CD4-positive, alpha-beta T cell treated with Interferon alpha-2 for 1 hour (primary cell): ENCODE measurements at places on chromosomes 13 and 19.

DNA sequence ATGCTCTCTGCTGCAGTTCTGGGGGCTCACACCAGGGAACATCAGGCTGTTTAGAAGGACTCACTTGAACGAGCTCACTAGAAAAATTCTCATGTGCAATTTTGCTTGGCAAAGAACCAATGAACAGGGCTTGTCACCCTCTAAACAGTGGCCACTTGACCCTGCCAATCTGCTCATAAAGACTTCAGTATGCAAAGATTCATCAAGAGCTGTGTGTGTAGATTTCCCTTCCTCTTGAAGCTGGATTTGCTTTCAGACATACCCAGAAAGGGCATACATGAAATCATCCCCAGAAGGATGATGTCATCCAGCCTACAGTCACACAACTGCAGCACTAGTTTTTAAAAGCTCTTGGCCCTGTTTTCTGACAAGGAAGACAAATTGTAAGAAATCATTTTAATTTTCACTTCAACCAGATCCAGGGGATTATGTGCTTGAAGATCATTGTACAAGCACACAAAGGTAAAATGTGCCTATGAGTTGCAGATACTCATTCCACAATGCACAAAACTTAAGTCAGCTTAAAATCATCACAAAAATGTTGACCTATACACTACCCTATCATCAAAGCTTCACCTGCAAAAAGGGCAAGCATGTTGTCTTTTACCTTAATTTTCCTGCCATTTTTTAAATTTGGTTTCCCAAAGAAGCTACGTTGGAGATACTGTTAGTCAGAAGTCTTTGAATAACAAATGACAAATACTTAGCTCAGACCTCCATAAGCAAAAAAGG, 5.2 kb upstream of the STK24 start:
- DNase-seq = no peak

GRCh38 chr19:4581666-4582553, 22.4 kb upstream of the SEMA6B start:
- DNase-seq = no peak

DNA sequence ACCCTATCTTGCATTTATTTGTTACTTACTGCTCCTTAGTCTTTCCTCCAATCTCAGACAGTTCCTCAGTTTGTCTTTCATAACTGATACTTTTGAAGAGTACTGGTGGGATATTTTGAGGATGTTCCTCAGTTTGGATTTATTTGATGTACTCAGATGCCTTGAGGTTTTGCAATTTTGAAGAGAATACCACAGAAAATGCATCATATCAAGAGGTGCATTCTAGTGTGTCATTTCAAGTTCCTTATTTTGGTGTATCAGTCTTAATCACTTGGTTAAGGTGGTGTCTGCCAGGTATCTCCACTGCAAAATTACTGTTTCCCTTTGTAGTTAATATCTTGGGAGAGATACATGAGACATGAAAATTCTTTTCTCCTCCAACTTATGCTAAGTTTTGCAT, 75.1 kb downstream of the URI1 start:
- DNase-seq = no peak

DNA sequence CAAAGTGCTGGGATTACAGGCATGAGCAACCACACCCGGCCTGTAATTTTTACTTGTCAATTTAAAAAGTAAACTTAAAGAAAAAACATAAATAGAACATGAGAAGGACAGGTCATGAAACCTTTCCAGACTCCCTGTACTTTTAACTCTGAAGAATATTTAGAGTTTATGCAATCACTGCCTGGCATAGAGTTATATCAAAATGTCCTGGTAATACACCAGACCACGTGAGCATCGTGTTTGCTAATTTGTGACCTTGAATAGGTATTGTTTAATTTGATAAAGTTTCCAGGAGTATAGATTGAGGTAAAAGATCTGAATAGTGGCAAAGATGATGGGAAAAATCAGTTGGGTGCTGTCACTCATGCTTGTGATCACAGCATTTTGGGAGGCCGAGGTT, 81.2 kb upstream of the RNF113B start:
- DNase-seq = no peak

- no peak for DNase-seq
These were observed 20.4 kb downstream of the ARHGEF1 start for GRCh38 chr19:41903193-41903953.

DNA sequence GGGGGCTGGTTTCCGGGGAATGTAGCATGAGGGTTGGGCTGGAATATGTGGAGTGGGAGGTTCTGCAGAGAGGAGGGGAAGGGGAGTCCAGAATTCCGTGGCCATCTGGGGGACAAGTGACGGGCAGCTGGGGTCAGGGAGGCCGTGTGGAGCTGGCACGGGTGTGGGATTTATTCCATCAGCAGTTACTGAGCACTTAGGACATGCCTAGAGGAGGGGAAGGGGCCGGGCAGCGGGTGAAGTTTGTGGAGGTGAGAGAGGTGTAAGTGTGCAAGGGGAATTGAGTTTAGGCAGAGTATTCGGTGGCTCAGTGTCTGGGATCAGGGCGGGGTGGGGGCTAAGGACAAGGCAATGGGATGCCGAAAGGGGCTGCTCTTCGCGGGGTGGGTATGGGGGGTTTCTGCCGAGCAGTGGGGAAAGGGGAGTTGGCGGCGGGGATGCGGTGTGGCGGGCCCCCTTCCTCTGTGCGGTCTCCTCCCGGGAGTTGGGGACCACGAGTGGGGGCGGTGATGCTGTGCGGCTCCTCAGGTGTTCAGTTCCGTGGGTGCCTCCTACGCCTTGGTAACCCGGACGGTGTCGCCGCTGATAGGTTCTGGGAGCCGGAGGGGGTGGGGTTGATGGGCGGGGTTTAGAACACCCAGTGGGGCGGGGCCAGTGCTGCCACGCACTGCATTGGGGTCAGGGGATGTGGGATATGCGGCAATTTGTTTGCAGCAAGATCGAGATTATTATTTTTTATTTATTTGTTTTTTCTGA, 5.4 kb downstream of the CCDC61 start:
- DNase-seq = peak; percentile 85

- DNase-seq = no peak
These were observed 366.8 kb downstream of the TBC1D4 start for GRCh38 chr13:75115171-75115570.

- no peak for DNase-seq
These were observed 37.7 kb downstream of the CRYL1 start for GRCh38 chr13:20487927-20488326.

- no peak for DNase-seq
These were observed 1885.1 kb downstream of the OLFM4 start for GRCh38 chr13:54913668-54914067.

GRCh38 chr19:45156011-45156630, 4.7 kb downstream of the NKPD1 start:
- no peak for DNase-seq

- no peak for DNase-seq
These were observed 6.1 kb downstream of the RNF126 start for GRCh38 chr19:656751-657559.

DNA sequence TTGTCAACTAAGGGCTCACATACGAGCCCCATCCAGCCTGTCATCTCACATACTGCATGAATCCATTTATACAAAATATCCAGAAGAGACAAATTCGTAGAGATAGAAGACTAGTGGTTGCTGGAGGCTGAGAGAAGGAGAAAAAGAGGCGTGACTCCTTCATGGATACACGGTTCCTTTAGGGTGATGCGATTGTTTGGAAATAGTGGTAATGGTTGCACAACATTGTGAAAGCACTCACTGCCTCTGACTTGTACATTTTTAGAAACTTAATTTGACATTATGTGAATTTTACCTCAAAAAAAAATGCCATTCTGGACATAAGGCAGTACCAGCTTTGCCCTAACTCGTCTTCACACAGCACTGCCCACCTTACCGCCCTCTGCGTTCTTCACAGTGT, 27.3 kb downstream of the IGFL1 start:
- no peak for DNase-seq

- no peak for DNase-seq
These were observed 53.6 kb downstream of the FAM216B start for GRCh38 chr13:42834946-42835345.

DNA sequence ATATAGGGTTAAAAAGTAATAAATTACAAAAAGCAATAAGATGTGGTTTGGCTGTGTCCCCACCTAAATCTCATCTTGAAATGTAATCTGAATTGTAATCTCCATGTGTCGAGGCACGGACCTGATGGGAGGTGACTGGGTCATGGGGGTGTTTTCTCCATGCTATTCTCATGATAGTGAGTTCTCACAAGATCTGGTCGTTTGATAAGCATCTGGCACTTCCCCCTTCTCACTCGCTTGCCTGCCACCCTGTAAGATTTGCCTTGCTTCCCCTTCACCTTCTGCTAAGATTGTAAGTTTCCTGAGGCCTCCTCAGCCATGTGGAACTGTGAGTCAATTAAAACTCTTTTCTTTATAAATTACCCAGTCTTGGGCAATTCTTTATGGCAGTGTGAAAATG, 577.4 kb downstream of the TBC1D4 start:
- no peak for DNase-seq

DNA sequence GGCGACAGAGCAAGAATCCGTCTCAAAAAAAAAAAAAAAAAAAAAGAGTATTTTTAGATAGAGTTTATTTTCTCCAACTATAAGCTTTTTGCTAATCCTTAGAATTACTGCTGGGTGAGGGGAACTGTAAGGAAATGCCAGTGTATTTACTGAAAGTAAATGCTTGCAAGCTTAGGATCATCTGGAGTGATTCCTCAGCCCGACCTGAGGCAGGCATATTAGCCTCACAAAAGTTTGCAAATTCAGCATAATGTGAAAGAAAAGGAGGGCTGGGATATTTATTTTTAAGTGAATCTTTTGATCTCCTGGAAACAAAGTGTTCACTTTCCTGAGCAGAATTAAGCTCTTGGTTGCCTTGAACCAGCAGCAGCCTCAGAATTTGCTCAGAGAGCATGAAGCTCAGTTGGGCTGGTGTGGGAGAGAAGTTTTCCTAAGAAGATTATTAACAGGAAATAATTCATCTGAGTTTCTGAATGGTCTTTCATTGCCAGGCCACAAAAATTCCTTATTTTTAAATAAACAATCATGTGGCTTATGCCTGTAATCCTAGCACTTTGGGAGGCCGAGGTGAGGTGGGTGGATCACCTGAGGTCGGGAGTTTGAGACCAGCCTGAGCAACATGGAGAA, 24.7 kb upstream of the SPATA13 start:
- DNase-seq = no peak

DNA sequence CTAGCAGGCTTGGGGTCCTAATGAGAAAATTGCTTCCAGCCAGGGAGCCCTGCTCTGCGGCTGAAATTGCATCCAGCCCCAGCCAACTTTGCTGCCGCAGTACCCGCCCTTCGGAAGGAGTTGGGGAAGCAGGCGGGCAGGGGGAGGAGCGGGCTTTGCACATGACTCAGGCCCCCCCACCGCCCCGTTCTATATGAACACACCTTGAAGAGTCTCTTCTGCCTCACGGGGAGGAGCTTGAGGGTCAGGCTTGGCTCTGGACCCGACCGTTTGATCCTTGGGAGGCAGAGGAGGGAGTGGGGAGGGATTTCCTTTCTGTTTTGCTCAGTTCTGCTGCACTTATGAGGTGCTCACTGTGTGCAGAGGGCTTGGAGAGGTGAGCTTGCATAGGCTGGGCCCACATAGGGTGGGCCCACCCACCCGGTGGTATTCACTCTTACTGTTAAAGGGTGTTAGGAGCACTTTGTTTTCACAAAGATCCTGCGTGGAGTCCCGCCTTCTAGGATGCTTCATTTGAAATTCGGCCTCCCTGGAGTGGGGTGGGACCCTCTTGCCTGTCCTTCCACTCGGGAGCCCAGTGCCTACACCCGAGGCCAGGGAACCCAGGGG, 46.5 kb downstream of the LYL1 start:
- DNase-seq = no peak

DNA sequence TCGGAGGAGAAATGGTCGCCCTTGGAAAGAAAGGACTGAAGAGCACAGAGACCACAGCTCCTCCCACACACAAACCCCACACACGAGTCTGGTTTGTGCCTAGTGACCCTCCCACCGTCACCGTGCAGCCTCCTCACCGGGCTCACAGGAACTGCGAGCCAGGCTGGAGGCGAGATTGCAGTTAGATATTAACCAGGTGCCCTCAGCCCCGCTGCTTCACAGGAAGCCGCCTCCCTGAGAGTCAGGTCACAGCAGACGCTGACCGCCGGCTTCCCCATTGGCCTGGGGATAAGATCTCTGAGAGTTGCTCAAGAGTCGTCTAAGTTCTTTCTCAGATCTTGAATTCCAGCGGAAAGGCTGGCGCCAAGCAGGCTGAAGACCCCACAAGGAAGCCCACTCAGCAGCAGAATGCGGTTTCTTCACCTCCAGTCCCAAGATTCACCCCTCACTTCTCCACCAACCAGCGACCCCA, 870 bp downstream of the ZNF44 start:
- peak; percentile 78 for DNase-seq

DNA sequence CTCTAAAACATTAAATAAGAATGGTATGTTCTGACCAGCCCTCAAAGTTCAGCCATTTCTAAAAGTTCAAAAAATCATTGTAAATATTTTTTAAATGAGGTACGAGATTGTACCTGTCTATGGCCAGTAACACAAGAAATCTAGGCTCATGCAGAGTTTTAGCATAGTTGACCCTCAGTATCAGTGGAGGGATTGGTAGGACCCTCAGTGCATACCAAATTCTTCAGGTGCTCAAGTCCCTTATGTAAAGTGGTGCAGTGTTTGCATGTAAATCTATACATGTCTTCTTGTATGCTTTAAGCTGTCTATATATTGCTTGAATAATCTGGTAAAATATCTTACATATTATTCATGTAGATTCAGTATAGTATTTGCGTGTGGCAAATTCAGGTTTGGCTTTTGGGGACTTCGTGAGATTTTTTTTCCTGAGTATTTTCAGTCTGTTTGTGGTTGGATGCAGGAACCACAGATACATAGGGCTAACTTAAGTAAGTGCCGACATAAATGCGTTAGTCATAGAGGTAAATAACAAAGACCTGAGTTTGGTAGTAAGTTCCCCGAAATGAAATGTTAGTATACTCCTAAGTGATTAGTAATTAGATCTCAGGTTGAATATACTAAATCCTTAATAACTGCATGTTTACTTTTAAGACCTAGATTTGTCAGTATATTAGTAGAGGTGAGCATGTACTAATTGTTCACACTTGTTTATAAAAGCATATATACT, 7.8 kb downstream of the MIR17HG start:
- no peak for DNase-seq

DNA sequence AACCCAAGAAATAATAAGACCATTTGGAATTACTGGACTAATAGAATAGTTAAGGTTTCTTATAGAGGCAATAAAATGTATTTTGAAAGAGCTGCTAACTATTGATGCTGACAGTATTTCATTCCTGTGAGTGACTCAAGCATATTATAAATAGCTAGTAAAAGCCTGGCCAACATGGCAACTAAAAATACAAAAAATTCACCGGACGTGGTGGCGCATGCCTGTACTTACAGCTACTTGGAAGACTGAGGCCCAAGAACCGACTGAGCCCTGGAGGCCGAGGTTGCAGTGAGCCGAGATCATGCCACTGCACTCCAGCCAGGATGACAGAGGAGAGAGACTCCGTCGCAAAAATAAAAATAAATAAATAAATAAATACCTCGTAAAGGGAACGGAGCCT, 5.4 kb upstream of the ICAM3 start:
- DNase-seq = no peak

GRCh38 chr13:37138926-37139325, 33.5 kb upstream of the CSNK1A1L start:
- no peak for DNase-seq

- no peak for DNase-seq
These were observed 2.2 kb downstream of the RINL start for GRCh38 chr19:38875656-38876395.

GRCh38 chr13:105213512-105213911, 1322.0 kb downstream of the EFNB2 start:
- no peak for DNase-seq
